ENCODE measurements at places on chromosomes 12 and 14.

- no peak for DNase-seq
These were observed 53.8 kb downstream of the MOK start for GRCh38 chr14:102251161-102251560.

- no peak for DNase-seq
These were observed 21.5 kb upstream of the SOCS2 start for GRCh38 chr12:93550748-93551611.

GRCh38 chr12:30111719-30112118 lies 328.0 kb upstream of the TMTC1 start:
- DNase-seq = no peak

GRCh38 chr12:47286676-47287075 lies 206.9 kb upstream of the AMIGO2 start:
- DNase-seq = no peak

DNA sequence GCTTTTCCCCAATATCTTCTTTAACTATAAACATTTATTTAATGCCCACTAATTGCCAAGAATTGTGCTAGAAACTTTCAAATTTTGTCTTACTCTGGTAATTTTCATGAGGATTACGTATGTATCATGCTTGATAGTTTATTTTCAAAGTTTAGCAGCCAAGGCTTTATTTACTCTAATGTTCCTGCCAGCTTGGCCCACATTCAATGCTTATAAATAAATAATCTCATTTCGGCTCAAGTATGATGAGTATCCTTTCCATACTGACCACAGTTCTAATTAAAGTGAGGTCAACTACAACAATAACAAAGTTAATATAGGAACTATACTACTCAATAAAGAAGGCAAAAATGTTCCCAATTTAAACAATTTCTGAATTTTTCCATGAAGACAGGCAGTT lies 259.2 kb downstream of the MED13L start:
- DNase-seq = no peak

DNA sequence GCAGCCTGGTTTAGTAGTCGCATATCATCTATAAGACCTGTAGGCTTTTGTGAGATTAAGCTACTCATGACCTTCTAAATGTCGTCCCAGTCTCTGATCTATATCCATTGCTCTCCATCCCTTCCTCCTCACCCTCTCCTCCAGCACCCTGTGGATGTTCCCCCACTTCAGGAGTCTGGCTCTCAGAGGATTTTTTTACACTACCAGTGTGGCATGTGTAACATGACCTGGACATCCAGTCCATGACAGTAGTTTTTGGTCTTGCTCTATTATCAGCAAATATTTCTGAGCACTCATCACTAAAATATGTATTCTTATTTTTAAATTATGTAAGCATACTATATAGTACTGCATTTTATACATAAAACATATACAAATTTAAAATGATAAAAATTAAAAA lies 142.1 kb downstream of the DYRK2 start:
- DNase-seq = no peak
